ENCODE measurements at places on chromosomes 11 and 22.

DNA sequence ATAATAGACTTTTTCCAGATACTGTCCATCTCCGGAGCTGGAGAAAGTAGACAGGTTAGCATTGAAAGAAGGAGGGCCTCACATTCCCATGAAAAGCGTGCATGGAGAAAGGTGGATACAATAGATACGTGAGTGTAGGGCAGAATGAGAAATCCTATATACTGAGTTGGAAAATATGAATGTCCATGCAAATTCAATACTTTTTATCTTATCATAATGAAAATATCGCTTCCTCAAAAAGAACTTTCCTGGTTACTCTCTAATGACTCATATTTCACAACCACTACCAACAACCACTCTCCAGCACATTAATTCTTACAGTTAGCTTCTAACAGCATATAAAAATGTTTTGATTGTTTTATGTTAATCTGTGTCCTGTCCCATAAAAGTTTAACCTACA lies 22.0 kb upstream of the MS4A6A start:
- no peak for DNase-seq

- no peak for DNase-seq
Observed at GRCh38 chr22:25702571-25703167, 39.3 kb upstream of the MYO18B start.

DNA sequence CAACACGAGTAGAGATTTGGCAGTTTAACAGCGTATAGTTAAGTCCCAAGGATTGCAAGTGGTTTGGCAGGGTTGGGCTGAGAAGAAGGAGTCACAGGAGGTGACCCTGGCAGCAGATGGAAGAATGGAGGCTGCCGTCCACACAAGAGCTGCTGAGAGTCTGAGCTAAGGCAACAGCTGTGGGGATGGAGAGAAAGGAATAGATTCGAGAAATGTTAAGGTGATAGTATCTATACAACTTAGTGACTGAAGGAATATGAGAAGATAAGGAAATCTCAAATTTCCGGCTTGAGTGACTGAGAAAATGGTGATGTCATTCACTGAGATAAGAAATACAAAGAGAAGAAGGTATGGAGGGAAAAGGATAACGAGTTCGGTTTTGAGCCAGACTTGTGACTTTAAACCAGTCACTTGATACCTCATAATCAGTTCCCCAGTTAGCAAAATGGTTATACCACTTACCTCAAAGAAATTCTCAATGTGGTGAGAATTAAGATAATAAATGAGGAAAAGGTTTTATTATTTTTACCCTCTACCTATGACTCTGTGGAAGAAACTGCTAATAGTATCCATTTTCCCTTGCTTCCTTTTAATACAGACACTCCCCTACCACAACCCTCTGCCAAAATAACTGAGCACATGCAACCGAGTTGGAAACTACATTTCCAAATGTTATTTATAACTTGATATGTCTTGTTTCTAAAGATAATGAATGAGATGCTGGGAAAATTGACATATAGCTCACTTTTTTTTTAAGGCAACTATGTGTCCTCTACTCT lies 30.7 kb downstream of the FAM168A start:
- DNase-seq = no peak

DNA sequence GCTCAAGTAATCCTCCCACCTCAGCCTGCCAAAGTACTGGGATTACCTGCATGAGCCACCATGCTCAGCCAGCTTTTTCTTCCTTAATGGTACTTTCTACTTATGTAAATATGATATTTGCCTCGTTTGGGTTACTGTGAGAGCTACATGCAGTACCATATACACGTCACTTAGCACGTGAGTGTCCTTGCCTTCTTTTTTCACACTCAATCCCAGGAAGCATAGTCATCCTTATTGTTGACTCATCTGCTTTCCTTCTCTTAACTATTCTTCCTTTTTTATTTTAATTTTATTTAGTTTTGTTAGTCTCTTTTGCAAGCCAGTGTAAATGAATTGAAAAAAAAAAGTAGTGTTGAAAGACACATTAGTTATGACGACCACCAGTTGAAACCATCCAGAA lies 205.9 kb downstream of the HIPK3 start:
- peak; percentile 26 for DNase-seq

GRCh38 chr11:10305964-10306918 lies 1.4 kb downstream of the ADM start:
- peak; percentile 49 for DNase-seq

GRCh38 chr11:108596701-108597100 lies 3.1 kb upstream of the EXPH5 start:
- no peak for DNase-seq

- no peak for DNase-seq
Observed at GRCh38 chr11:2515401-2516275, 70.8 kb downstream of the KCNQ1 start.

GRCh38 chr11:106322106-106322505 lies 244.6 kb downstream of the AASDHPPT start:
- no peak for DNase-seq

- DNase-seq = no peak
Observed at GRCh38 chr11:47139878-47140277, 36.8 kb downstream of the ARFGAP2 start.

- DNase-seq = no peak
Observed at GRCh38 chr11:2803186-2804091, 82.1 kb downstream of the CDKN1C start.

DNA sequence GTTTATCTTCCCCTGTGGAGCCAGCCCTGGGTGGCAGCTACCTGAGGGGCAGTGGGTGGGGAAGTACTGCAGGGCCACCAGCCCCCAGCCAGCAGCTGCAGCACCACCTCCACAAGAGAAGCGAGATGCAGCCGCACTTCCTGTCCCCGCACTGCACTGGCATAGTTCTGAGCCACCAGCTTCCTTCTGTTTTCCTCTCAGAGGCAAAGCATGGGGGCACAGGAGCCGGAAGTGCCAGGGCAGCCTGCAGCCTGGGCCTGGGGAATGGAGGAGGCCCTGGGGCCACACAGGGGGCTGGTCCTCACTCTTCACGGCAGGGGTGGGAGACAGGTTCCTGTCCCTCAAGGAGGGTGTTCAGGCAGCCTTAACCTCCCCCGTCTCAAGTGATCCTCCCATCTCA lies 11.9 kb upstream of the SH3BP1 start:
- no peak for DNase-seq

DNA sequence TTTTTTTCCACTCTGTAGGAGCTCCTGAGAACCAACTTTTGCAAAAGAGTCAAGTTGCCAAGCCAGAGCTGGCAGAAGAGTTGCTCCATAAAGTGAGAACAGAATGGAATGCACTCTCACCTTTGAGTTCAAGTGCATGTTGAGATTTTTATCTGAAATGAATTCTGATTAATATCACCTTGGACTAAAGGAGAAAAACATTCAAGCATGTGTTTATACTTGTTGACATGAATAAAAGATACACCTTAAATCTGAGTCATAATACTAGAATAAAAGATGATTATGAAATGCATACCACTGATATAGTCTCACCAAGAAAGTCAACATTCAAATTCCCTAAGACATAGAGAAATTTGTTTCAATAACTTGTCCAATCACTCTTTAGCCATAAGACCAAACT lies 37.8 kb downstream of the ARL14EP start:
- no peak for DNase-seq

DNA sequence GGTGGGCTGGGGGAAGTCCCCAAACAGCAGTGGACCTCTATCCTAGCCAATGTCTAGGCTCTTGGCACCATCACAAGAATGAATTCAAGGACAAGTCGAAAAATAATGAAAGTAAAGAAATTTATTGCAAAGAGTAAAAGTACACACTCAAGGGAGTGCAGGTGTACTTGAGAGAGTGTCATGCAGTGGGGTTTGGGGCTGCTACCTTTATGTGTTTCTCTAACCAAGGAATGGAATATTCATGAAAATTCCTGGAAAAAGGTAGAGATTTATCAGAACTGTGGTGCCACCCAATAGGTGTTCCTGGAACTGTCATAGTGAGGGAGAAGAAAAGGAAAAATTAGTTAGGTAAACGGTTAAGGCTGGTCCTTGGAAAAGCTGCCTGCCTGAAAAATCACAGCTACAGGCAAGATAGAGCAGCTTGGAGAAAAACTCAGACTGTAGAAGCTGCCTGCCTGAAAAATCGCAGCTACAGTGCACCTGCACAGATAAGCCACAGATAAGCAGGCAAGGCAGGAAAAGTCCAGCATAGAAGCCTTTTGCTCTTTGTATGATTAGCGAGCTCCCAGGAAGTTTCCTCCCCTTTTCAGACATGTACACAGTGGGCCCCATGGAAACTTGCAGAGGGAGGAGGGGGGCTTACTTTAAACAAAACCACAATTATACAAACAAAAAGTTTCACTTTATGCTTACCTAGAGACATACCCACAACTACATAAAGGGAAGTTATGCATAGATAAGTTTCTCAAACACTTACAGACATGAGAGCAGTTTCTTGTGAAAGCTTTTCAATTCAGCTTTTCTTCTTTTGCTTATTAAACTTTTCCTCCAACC lies 71.4 kb upstream of the B3GNT6 start:
- no peak for DNase-seq

DNA sequence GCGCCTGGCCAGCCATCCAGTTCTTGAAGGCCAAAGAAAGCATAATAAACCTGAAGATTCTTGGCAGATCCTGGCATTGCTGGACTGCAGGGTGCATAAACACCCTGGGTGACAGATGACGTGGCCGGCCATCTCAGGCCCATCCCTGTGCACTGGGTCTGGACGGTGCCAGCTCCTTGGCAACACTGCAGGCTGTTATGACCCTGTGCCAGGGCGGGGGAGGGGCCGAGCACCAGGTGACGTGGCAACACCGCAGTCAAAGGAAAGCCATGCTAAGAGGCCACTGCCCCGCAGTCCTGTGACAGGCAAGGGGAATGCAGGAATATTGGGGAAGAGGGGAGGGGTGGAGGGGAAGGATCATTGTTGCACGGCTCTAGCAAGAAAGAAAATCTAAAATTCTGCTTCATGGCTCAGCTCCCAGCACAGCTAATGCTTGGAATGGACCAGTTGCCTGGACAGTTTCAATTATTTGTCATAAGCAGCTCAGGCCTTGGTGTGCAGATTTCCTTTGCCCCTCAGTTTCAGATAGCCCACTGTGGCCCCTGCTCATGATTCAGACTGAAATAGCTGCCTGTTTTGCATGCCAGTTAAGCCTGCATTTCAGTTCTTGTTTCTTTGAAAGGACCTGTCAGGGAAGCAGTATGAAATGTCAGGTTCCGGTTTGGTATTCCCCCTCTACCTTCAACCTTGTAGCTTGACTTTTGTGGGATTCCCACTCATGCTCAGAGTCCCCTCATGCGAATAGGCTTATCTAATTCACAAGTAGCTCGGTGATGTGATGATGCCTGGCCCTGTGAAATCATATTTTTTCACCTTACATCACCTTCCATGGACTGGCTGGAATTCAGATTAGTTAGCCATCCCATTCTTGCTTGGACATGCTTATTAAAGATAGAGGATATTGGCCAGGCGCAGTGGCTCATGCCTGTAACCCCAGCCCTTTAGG lies 29.7 kb upstream of the DDX6 start:
- peak; percentile 23 for DNase-seq

DNA sequence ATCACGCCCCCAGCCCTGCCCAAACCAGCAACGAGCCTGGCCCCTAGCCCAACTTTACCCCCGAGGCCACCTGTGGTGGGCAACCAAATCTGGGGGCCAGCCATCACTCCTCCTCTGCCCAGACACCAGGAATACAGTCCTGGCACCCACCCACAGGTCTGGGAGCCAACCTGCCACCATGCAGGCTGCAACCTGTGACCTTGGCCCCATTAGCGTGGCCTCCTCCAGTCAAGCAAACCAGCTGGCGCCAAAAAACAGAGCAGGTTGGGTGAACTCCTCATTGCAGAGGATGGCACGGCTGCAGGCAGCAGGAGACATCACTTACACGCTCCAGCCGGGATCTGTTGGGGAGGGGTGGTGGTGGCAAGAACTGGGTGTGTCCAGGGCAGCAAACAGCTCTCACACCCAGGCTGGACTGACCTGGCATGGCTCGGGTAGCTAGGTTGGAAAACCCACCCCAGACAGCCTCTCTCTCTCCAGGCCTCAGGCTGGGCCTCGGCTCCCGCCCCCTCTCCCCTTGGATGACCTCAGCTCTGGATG lies 65.5 kb upstream of the TCF20 start:
- no peak for DNase-seq

DNA sequence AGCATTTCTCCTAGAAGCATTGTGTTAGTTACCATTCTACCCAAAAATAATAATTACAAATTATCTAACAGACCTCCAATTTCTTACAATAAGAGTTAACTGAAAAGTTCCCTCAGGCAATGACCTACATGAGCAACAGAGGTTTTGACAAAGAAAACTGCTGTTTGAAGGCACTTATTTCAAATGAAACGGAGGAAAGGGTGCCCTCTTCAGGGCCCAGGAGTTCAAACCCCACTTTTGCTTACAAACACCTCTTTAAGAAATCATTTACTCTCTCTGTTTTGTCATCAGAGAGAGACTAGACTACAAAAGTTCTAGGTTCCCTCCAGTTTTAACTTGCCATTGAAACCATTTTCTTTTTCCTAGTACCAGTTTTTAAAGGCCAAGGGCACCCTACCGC lies 56.7 kb downstream of the AMBRA1 start:
- no peak for DNase-seq

DNA sequence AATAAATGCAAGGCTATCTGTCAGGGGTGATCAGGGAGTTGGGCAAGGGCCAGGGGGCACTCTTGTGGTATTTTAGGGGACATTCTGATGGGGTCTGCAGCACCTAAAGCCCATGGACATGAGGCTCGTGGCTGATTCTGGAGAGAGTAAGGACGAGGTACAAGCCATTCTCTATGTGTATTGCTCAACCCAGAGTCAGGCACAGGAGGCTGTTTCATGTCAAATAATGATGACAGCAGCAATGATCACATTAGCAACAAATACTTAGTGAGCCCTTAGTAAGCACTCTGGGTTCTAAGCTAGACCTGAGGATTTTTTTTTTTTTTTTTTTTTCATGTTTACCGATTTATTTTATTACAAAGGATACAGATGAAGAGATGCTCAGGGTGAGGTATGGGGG lies 83.5 kb upstream of the THY1 start:
- no peak for DNase-seq
